Activated CD4-positive, alpha-beta T cell treated with anti-CD3 and anti-CD28 coated beads, Interleukin-2, amount 50 U/mL, for 24 hours (primary cell): ENCODE measurements at places on chromosomes 5 and 9.
A peak's percentile ranks its signal among the peaks of the same experiment; 100 is the strongest.

- no peak for DNase-seq
Observed at GRCh38 chr5:41883936-41884335, 13.7 kb upstream of the OXCT1 start.

DNA sequence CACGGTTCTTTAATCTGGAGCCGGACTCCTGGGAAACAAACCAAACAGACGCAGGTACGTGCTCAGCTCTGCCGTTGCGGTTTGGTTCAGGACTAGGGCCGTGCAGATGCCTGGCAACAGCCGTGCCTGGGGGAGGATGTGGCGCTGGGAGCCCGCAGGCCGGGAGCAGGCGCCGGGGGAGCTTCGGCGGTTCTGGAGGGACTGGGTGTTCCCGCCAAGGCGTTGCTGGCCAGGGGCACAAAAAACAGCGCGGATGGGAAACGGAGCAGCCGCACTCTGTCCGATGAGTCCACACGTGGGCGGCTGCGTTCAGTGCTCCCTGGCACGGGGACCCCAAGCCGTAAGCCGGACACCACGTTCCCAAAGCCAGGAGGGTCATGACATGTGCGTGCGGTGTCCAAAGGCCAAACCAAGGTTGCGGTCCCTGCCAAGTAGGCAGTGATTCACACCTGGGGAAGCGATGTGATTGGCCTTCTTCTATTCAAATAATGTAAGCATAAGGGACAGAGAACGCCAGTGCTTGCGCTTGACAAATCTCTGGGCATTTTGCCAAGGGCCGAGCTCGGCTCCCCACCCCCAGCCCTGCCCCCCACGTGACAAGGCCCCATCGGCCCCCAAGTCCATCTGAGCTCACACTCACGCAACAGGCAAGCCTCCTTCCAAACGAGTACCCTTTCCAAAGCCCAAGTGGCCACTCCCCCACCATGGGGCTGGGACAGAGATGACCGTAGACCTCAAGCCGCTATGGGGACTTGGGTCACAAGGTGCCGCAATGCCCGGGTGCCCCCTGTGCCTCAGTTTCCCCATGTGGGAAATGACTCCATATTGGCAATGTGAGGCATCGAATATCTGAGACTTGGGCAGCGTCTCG lies 49.7 kb upstream of the NKD2 start:
- DNase-seq, result no peak

- DNase-seq, result peak; percentile 6
Observed at GRCh38 chr5:75668977-75669689, 48.1 kb downstream of the POC5 start.

GRCh38 chr9:101465326-101465915 lies 29.8 kb upstream of the ALDOB start:
- no peak for DNase-seq

DNA sequence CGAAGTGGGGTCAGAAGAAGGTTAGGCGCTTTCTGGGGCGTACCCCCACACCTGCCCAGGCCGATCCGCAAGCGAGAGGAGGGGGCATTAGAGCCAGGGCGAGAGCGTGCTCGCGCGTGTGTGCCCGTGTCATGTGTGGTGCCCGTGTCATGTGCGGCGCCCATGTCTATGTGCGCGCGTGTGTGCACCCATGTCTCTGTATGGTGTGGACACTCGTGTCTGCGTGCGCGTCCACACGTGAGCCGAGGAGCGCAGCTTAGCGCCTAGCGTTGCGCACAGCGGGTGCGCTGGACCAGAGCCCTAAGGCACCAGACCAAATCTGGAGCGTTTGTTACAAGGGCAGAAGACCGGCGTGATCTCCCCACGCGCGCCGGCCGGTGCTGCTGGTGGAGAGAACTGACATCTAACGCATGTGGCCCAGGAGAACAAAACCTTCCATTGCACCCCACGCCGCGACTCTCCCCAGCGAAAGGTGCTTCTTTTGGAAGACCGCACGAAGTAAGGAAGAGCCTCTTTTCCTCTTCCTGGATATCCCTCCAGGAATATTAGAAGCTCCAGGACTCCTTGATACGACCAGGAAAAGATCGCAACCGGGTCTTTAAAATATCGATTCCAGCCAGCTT lies 644 bp downstream of the NIM1K start:
- DNase-seq, result no peak

GRCh38 chr5:181219262-181220177 lies 3.6 kb upstream of the TRIM41 start:
- DNase-seq, result no peak

DNA sequence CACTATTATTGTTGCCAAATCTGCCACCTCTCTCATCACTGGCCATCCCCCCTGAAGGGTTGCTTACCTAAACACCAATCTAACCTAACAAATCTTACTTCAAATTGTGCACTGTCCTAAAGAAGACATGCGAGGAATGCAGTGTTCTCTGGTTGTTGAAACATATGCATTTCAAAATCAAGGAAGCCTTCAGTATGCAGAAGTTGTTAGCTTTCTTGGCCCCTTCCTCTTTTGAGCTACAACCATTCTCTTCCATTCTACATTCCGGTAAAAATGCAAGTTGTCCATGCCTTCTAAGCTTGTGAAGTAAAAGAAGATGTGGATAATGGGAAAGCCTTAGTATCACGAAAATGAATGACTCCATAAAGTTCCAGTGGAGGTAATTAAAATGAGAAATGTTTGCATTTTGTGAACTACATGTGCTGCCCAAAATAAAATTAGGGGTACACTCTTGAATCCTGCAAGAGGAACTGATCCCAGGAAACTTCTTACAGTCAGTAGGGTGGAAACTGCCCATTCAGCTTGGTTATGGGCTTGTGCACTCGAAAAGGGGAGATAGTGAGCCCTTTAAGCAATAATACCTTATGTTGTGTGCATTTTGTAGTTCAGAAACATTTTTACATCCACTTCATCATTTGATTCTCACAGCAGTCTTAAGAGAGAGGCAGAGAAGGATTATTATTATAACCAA lies 77.6 kb upstream of the ADRB2 start:
- DNase-seq, result no peak

GRCh38 chr5:172188893-172189692 lies 1.1 kb upstream of the STK10 start:
- DNase-seq, result no peak

DNA sequence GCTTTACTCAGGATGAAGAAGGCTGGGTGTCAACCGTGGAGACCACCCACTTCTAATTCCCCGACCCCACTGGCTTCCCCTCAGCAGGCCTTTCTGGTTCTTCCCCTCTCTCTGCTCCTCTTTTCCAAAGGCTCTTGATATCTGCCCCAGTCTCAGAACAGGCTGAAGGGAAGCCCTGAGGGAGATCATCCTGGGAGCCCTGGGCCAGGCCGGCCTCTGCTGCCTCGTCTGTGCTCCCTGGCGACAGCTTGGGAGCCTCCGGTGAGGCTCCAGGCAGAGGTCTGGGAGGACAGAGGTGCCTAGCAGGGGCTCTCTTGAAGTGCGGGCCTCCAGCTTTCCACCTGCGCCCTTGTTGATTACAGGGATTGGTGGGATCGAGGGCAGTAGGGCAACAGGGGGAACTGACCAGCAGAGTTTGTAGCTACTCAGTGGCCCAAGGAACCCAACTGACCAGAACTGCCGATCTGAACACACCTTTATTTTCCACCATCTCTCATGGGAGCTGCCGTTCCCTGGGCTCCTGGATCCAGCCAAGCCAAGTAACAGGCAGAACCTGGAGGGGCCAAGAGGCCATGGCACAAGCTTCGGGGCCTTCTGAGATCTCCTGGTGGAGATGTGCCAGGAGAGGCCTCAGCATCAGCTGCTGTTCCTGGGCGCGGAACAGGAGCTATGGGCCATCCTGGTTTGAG lies 198.5 kb downstream of the CACNA1B start:
- DNase-seq, result no peak

- DNase-seq, result no peak
Observed at GRCh38 chr9:77454663-77455062, 193.5 kb downstream of the GNA14 start.

GRCh38 chr5:40904205-40904993 lies 4.9 kb upstream of the C7 start:
- DNase-seq, result peak; percentile 17

- no peak for DNase-seq
Observed at GRCh38 chr9:93105620-93106019, 9.6 kb downstream of the CARD19 start.

- no peak for DNase-seq
Observed at GRCh38 chr5:23703940-23704855, 196.8 kb downstream of the PRDM9 start.

DNA sequence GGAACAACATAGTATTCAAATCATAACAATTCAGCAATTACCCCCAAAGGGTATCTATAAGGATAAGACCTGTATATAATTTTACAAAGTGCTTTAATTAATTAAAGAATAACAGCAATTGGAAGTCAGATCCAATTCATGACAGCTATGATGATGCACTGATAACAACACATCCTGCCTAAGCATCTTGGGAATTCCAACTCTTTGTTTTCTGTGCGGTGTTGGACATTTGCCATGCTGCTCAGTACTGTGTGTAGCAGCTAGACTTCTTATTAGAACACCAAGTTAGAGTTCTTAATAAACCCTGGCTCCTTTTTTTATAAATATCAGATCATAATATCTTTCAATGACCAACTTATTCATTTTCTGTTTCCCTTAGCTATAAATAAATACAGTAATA lies 209.0 kb downstream of the SEC61B start:
- DNase-seq, result no peak

DNA sequence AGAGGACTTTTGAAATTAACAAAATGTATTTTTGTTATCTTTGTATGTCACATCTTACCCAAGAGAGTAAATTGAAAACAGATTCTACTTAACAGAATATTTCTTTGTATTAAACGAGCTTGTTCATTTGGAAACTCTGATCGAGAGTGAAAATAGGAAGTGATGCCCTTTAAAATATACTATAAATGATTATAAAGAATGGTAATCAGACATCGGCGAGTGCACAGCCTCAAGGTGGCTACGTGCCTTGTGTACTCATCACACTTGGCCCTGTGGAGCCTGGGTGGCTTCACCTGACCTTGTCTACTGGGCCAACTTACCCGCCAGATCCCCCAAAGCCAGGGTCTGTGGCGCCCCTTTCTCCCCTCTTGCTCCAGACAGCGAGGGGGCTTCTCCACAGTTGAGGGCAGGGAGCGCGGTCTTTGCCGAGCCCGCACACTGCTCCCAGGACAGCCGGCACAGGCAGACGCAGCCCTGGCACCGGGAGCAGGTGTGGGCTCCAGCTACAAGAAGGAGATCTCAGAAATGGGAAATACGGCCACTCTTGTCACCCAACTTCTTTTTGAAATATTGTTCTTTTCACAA lies 243.2 kb downstream of the CEMIP2 start:
- DNase-seq, result no peak

GRCh38 chr5:25891691-25892090 lies 1146.7 kb downstream of the CDH9 start:
- no peak for DNase-seq

- DNase-seq, result no peak
Observed at GRCh38 chr9:104853683-104854082, 74.3 kb downstream of the ABCA1 start.

- no peak for DNase-seq
Observed at GRCh38 chr5:116959843-116960242, 385.2 kb upstream of the SEMA6A start.

DNA sequence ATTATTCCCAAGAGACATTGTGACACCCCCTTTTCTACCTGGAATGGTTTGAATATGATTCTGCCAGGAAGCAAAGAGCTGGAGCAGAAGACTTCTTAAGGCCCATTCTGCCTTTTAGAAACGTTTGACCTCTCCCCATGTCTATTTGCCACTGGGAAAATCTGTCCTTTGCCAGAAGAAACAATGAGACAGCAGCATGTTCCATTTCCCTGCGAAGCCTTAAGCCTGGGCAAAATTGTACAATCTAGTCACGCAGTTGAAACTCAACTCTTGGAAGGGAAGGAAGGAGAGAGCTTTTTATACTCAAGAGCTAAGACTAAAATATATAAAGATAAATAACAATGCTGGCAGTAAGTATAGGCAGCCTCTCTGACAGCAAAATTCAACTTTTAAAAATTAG lies 22.1 kb upstream of the SPOCK1 start:
- DNase-seq, result no peak

- DNase-seq, result no peak
Observed at GRCh38 chr5:96673127-96673526, 11.0 kb downstream of the CAST start.

GRCh38 chr5:150441813-150442698 lies 7.5 kb downstream of the RPS14 start:
- no peak for DNase-seq

GRCh38 chr5:68644971-68645370 lies 429.4 kb downstream of the PIK3R1 start:
- DNase-seq, result no peak

DNA sequence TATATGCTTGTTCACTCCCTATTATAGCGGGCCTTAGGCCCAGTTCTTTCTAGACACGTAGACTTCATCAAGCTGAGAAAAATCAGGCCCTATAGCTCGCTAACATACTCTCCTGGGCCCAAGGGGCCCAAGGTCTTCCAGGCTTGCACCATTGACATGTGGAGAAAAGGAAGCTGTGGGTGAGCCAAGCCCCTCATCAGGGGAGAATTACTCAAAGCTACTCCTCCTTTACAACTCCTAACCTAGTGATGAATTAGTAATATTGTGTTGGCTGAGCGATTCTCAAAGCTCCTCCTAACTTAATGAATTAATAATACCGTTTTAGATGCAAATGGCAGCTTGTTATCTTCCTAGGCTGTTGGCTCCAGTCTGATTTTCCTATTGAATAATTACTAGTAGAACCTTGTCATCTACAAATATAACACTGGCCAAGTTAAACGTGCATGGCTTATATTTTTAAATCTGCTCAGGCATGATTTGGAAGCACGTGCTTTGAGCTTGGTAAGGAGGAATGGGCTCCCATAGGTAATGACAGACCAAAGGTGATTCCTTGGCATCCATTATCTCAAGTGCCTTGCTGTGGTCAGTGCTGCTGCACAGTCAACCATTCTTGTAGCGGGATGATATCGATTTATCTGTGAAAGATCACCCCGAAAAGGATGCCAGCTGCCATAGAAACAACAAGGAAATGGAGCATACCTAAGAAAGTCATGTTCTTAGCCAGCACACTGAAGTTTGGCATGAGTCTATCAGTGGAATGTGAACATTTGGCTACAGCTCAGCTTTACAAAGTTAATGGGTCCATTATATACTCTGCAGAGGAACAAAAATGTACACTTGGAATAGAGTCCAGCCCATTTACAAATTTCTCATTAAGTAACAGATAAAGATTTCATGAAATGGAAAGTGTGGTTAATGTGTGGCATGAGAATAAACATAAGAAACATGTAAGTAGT lies 23.8 kb downstream of the LVRN start:
- DNase-seq, result no peak

DNA sequence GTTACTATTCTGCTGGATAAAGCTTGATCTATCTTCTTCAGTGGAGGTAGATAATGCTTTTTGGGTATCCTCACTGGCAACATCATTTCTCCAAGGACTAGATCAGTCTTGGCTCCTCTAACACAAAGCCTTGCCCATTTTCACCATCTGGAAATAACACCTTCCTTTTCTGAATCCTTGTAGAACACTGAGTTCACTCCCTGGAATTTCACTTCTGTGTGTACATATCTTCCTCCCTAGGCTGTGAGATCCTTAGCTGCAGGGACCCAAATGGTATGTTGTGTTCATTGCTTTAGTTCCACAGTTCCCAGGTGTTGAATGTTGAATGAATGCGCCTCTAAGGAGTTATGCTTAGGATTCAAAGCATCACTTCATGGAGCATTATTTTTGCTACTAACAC lies 16.7 kb upstream of the SLC36A1 start:
- no peak for DNase-seq

- DNase-seq, result no peak
Observed at GRCh38 chr5:145471831-145472612, 363.1 kb downstream of the PRELID2 start.
